ENCODE measurements at places on chromosomes 4 and X. TPM values are rescaled to one million over a fixed set of nuclear protein-coding genes. Genes with fewer than 3 reads are reported as not detected.
A peak's percentile ranks its signal among the peaks of the same experiment; 100 is the strongest.

GRCh38 chrX:1537031-1537715 lies at the start of gene P2RY8:
P2RY8 (minus strand) TSS chrX:1537185; CDS start chrX:1466558, 70,627 bp downstream.
- peak; percentile 55 for DNase-seq

- DNase-seq = peak; percentile 14
These were observed 391 bp downstream of the UBL4A start for GRCh38 chrX:154486052-154486395.

DNA sequence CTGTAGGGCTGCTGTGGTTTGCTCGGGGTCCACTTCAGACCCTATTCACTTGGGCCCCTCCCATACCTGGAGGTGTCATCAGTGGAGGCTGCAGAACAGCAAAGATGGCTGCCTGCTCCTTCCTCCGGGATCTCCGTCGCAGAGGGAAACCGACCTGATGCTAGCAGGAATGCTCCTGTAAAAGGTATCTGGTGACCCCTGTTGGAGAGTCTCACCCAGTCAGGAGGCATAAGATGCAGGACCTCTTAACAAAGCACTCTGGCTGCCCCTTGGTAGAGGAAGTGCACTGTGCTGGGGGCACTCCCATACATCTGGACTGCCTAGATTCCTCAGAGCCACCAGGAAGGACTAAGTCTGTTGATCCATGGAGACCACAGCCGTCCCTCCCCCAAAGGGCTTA lies 296.9 kb downstream of the GRID2 start:
- DNase-seq = no peak

DNA sequence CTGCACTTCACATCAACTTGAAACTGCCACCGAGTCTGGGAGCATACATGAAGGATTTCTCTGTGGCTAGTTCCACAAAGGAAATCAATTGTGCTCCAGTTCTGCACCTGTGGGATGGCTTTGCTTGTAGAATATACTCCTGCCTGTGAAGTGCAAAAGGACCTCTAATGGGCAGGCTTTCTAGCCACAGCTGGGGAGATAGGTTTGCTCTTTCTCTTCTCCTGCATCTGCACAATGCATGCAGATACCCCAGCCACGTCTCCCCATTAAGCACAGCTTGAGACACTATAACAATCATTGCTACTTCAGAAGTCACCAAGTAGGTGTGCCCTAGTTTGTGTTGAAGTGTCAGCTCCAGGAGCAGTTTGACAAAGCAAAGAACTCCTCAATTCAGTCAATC lies 364.6 kb downstream of the ZIC3 start:
- DNase-seq = no peak

GRCh38 chr4:5719350-5720055 lies 8.5 kb downstream of the EVC start:
- no peak for DNase-seq

The COL4A5 gene
- 98.0 TPM for polyA plus RNA-seq

- no peak for DNase-seq
These were observed 92.9 kb downstream of the BCOR start for GRCh38 chrX:40004921-40005291.

GRCh38 chrX:8244301-8244700 lies 73.2 kb upstream of the VCX2 start:
- peak; percentile 11 for DNase-seq
